ENCODE measurements at places on chromosomes 13 and 19. TPM values are rescaled to one million over a fixed set of nuclear protein-coding genes. Genes with fewer than 3 reads are reported as not detected.

The CALR3 gene
- not detected for total RNA-seq

The PRR22 gene
- 19.9 TPM for total RNA-seq

The ARMC6 gene
- total RNA-seq, result 80.0 TPM

The KIR3DL1 gene
- not detected for total RNA-seq

The GAS6 gene
- total RNA-seq, result 0.61 TPM

The FARP1 gene
- total RNA-seq, result 0.63 TPM

The FXYD5 gene
- 466 TPM for total RNA-seq

The GPR12 gene
- not detected for total RNA-seq

The CDADC1 gene
- 10.7 TPM for total RNA-seq

The GJA3 gene
- total RNA-seq, result 0.35 TPM

The SUGT1 gene
- total RNA-seq, result 73.2 TPM
